ENCODE measurements at places on chromosomes 3 and 15.

DNA sequence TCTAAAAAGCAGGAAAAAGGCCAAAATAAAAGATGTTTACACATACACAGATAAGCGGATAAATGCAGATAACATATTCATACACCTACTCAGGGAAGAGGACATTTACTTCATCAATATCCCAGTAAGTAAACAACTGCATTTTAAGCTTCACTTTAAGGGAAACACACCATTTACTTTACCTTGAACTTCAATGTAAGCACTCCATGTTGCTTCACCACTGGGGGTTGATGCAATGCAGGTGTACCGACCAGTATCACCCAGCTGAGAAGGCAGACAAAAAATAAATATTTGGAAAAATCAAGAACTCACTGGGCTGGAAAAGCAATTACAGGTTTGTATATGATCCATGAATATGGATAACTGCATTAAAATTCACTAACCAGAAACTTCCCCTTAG lies 1099.5 kb downstream of the ROBO1 start:
- no peak for DNase-seq

DNA sequence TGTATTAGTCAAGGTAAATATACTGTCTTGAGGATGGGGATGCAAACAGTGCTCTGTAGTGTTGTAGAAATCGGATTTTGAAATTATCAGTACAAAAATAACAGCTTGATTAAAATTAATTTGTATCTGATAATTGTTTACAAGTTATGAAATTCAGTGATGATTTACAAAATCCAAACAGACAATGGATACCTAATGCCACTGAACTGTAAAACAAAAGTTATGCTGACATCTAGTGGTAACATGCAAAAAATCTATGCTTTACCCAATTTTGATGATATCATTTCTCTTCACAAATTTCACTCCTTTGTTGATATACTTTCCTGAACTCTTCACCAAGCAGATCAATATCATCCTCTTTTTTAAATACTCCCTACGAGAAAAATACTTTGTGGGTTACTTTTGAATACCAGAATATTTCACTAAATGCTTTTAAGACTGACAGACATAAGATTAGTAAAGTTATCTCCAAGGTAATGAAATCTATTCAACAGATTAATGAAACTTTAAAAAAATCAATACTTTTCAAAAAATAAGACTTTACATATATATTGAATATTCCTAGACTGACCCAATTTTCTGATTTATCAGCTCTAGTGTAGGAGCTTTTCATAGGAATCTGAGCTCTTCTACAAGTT lies 36.0 kb downstream of the MNS1 start:
- peak; percentile 4 for DNase-seq

DNA sequence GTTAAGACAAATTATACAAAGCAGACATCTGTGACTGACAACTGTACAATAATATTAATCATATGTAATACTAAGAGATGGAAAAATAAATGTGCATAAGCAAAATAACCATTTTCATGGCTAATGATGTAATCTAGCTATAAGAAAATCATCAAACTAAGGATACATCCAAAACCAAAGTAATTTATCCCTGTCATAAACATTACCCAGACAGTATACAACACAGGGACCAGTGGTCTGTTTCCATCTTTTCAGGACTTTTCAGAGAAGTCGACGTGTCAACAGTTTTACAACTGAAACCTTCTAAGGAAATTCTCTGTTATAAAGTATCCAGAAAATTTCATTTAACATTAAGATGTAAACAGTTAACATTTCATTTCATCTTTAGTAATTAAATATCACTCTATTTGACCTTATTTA lies 11.0 kb downstream of the THBS1 start:
- DNase-seq, result no peak

GRCh38 chr3:177050501-177051237 lies 146.6 kb downstream of the TBL1XR1 start:
- DNase-seq, result peak; percentile 33

DNA sequence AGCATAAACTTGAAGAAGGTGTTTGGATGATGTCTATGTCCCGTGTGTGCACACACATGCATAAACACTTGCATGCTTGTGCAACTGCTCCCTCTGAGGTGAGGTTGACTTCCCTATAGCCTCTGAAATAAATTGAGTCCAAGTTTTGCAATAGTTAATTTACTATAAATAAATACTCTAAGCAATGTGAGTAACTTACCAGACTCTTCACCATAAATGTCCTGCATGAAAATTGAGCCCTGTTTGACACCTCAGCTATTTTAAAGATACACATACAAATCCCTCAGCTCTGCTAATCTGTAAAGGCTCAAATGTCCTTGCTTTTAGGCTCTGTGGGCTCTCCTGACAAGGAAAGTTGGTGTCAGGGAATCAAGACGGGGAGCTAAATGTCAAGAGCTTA lies 37.1 kb downstream of the GJD2 start:
- DNase-seq, result no peak

- no peak for DNase-seq
Observed at GRCh38 chr3:33490641-33491241, 50.5 kb upstream of the UBP1 start.

- DNase-seq, result no peak
Observed at GRCh38 chr3:23743141-23743784, 62.5 kb upstream of the UBE2E1 start.

DNA sequence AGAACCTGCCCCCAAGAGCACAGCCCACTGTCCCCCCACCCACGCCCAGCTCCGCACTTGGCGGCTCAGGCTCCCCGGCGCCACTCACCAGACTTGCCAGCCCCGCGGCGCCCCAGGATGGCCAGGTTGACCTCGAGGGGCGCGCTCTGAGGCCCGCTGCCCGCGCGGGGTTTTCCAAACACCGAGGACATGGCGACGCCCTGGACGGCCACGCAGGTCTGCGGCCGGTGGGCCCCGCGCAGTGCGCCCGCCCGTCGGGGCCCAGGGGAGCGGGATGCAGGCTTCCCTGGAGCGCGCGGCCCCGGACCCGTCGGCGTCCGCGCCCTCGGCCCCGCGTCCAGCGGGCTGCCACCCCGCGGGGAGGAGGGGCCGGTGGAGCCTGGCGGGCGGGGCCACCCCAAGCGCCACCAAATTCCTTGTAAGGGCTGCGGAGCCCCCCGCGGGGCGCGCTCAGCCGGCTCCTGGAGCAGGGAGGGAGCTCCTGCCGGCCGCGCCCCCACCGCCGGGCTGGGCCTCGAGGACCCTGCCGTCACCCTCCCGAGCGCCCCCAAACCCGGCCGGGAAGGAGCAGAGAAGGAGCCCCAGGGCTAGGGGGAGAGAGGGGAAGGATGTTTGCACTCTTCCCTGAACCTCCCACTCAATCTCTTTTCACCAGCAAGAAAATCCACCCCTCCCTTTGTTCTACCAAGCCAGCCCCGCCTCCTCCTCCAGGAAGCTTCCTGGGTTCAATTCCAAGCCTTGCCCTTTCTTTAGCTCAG lies at the start of gene RASL12:
TSS of gene RASL12 (minus strand) at position 347 of the 758 bp plus-strand sequence. CDS start at position 191, 156 bp downstream.
- no peak for DNase-seq

DNA sequence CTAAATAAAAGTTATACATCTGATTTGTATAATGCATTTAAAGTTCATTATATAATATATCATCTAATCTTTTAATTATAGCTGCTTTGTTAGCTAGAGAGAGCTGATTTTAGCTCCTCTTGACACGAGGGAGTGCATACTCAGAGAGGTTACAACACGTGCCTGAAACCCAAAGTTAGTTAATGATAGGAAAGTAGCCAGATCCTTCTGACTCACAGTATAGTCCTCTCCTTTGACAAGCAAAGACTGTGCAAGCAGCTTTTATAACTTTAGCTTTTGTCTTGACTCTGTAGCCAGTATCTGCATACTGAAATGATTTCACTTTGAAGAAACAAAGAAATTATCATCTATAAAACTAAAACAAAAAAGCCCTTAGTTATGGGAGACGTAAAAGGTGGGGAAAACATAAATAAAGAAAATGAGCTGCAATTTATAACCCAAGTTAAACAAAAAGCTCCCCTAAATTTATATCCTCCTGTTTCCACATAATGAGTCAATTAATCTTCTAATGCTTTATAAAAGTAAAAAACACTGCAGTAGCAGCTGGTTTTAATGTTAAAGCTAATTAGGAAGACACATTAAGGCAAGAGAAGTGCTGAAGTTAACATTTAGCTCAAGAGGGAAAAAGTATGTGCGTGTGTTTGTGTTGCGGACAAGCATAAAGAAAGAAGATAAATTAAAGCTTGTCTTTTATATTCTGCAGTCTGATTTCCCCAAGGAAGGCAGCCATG lies 13.1 kb downstream of the GABRR3 start:
- DNase-seq, result peak; percentile 33

DNA sequence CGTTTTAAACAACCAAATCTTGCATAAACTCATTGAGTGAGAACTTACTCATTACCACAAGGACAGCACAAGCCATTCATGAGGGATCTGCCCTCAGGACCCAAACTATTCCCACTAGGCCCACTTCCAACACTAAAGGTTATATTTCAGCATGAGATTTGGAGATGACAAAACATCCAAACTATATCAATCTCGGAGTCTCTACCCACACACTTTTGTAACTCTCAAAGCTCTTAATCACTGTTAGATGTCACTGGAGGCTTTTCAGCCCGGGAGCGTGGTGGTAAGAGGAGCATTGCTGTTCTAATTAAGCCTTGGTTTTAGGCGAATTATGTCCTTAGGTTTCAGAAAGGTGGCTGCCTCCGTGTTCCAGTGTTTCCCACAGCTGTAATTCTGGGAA lies 86.3 kb downstream of the CNTN6 start:
- no peak for DNase-seq

GRCh38 chr3:149016242-149016641 lies 24.9 kb downstream of the GYG1 start:
- DNase-seq, result no peak

DNA sequence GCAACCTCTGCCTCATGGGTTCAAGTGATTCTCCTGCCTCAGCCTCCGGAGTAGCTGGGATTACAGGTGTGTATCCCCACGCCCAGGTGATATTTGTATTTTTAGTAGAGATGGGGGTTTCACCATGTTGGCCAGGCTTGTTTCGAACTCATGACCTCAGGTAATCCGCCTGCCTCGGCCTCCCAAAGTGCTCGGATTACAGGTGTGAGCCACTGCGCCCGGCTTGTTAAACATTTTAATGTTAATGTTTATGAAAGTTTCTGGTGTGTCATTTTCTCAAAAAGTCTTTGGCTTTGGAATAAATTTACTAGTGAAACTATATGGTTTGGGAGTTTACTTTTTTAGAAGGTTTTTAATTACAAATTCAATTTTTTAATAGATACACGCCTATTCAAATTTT lies 698.8 kb downstream of the MECOM start:
- DNase-seq, result no peak

DNA sequence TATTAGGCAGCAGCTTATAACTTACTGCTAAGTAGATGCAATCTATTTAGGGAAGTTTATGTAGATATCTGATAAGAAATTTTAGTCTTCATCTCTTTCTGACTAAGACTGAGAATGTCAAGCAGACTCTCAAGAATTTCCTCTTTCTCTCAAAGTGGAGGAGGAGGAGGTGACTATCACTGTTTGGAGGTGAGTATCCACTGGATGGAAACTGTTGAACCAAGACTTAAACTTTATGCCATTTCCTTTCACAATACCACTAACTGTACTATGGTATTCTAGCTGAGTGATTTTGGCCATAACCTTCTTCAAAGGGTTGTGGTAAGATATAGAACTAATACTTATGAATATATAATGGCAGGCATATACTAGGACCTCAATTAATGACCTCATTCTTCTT lies 64.6 kb downstream of the TPRG1 start:
- no peak for DNase-seq

DNA sequence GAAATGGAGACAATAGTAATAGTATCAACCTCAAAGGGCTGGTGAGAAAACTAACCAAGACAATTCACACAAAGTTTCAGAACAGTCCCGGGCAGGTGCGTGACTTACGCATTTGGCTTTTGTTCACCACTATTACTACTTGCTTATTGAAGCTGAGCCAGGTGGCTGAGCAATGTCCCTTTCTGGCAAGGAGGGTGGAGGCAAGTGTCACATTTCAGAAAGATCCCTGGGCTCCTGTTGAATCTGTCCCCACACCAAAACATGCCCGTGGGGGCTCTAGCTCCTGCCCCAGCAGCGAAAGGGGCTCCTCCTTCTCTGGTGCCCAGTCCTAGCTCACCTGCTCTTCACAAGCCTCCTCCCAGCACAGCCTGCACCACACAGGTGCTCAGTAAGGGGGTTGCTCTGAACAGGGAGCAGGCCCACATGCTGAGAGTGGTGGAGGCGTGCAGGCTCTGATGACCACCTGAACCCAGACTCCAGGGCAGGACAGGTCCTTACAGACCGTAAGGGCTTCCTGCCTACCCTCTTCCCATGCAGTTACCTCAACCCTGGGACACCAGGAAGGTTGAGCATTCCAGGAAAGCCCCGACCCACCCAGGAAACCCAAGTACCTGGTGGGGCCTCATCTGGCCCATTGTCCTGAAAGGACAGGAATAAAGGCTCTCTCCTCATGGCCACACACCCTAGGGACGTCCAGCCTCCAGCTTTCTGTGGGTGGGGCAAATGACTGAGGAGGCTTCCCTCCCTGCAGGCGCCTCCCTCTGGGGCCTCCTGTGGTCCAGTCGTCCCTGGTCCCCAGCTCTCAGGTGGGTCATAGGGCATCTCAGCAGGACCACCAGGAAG lies 32.6 kb downstream of the SEMA7A start:
- no peak for DNase-seq

DNA sequence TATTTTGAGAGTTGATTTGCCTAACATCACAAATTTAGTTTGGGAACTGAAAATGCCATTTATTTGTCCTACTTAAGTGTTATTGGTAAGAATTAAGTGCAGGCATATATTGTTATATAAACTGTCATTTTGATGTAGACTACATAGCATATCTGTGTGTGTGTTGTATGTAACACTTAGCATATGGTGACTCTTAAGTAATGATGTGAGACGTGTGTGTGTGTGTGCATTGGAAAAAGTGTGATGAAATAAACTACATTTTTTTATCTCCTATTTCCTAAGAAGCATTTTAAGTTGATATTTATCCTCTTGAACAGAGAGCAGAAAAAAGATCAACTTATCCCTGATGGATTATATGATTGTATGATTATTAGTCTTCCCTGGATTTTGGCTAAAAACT lies 588.2 kb upstream of the SUCLG2 start:
- no peak for DNase-seq

- DNase-seq, result no peak
Observed at GRCh38 chr15:62394079-62394478, 229.0 kb upstream of the C2CD4B start.

- no peak for DNase-seq
Observed at GRCh38 chr15:65885668-65886218, 16.5 kb downstream of the RAB11A start.

DNA sequence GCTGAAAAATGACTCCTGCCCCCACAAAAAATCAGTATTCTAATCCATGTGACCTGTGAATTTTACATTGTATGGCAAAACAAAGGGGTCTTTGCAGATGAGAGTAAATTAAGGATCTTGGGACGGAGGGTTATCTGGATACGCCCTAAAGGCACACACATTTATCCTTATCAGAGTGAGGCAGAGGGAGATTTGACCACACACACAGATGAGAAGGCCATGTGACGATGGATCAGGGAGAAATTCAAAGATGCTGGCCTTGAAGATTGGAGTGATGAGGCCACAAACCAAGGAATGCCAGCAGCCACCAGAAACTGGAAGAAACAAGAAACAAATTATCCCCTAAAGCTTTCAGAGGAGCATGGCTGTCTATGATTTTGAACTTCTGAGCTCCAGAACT lies 288.5 kb downstream of the XXYLT1 start:
- DNase-seq, result no peak

DNA sequence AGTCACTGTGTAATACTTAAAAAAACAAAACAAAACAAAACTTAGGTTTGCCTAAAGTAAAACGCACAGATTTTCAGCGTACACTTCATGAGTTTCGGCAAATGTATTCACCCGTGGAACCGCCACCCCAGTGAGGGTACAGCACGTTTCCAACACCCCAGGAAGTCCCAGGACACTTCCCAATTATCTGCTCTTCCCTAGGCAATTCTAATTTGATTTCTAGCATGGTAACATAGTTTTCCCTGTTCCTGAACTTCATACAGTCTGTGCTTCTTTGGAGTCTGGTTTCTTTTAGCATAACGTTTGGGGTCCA lies 497 bp upstream of the CLASP2 start:
- DNase-seq, result no peak

All from right renal pelvis (tissue), 4 donors.